Inflammatory macrophage treated with lipopolysaccharide for 4 hours (primary cell): ENCODE measurements at places on chromosomes 1 and 21.

- no peak for DNase-seq
Measured at GRCh38 chr1:10803971-10804820, 7.8 kb upstream of the CASZ1 start.

GRCh38 chr1:202090994-202091393 is 31.7 kb upstream of the GPR37L1 start:
- DNase-seq = no peak

DNA sequence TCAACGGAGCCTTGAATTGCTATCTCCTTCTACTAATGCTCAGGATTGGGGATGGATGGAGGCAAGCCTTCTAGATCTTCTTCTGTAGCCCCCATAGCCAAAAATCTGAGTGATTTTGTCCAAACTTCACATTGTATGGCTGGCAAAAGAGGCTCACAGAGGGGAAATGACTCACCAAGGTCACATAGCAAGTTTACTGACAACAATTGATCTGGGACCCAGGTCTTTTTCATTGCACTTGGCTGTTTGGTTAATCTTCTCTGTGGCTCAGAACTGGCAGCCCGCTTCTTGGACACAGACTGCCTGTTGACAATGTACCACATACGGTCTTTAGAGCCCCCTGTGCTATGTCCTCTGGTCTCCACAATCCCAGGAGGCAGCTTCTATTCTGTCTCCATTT is 3.0 kb upstream of the LACTBL1 start:
- DNase-seq = no peak

- no peak for DNase-seq
Measured at GRCh38 chr1:219582865-219583264, 30.0 kb downstream of the ZC3H11B start.

- peak; percentile 88 for DNase-seq
Measured at GRCh38 chr1:116352349-116352813, 20.7 kb upstream of the ATP1A1 start.

DNA sequence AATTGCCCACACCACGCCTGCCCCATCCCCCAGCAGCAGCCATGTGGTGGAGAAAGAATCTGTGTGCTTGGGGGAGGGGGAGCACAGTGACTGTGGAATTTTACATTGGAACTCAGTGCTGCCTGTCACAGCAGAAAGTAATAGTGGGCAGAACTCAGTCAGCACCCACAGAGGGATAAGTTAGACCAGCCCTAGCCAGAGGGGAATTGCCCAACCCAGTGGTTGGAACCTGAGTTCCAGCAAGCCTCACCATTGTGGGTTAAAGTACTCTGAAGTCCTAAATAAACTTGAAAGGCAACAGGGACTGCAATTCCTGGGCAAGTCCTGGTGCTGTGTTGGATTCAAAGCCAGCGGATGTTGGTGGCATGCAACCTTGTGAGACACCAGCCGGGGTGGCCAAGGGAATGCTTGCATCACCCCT is 88.8 kb downstream of the MRPL39 start:
- no peak for DNase-seq

DNA sequence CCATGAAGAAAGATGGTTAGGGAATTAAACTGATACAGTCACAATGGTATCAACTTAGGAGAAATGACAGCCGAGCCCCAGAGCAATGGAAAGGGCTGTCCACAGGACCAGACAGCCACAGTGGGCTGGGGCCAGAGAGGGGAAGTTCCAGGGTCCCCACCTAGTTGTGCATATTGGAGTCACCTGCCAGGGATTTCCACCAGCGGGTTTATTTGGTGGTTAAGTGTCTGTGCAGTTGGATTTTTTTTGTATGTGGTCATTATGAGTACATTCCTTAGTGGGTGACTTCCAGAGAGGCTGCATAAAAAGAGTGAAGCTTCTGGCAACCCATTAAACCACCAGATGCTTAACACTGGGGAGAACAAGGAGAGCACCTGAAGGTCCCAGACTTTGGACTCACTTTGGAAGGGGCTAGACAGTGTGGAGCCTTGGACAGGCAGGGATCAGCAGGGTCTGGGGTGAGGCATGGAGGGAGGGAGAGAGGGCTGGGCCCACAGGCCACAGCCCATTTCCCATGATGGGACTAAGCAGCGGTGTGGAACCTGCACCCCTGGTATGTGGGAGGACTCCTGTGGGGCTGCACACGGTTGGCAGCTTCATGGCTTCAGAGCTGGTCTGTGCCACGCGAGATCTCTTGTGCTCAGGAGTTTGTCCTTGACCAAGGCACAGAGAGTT is 7.8 kb upstream of the PTTG1IP start:
- DNase-seq = peak; percentile 69

GRCh38 chr1:54971317-54971791 is 9.1 kb upstream of the TMEM61 start:
- peak; percentile 54 for DNase-seq

DNA sequence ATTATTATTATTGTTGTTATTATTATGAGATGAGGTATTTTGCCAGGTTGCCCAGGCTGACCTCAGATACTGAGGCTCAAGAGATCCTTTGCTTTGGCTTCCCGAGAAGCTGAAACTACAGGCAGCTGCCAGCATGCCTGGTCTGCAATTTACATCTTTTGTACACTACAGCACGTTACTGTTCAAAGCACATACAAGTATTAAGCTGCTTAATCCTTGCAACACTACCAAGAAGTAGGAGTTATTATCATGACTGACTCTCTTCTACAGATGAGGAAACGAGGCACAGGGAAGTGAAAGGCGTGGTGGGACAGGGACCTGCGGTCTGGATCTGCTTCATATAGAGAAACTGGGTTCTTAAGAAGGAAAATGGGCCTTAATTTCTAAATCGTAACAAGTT is 11.6 kb downstream of the ERG start:
- DNase-seq = peak; percentile 91

- DNase-seq = no peak
Measured at GRCh38 chr1:233790121-233790520, 114.4 kb upstream of the SLC35F3 start.

- DNase-seq = no peak
Measured at GRCh38 chr1:178361847-178362246, 134.9 kb downstream of the CLEC20A start.

- no peak for DNase-seq
Measured at GRCh38 chr1:59028048-59028447, 244.2 kb upstream of the JUN start.

DNA sequence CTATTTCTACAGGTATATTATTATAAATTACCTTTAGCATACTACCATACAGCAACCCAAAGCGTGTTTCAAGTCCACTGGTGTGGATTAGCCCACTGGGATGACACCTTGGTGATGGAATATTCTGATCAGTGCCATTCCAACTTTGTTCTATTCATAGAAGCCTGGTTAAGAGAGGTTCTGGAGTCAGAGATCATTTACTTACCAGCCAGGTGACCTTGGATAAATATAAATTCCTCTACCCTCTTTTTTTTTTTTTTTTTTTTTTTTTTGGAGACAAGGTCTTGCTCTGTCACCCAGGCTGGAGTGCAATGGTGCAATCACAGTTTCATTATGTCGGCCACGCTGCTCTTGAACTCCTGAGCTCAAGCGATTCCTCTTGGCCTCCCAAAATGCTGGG is at the start of gene SPATA45:
Gene SPATA45 (minus strand): TSS at position 101 of the 400 bp plus-strand sequence. CDS start 11,500 bp downstream, outside the sequence.
- DNase-seq = no peak

GRCh38 chr1:4638345-4638729 is 16.1 kb upstream of the AJAP1 start:
- peak; percentile 69 for DNase-seq

DNA sequence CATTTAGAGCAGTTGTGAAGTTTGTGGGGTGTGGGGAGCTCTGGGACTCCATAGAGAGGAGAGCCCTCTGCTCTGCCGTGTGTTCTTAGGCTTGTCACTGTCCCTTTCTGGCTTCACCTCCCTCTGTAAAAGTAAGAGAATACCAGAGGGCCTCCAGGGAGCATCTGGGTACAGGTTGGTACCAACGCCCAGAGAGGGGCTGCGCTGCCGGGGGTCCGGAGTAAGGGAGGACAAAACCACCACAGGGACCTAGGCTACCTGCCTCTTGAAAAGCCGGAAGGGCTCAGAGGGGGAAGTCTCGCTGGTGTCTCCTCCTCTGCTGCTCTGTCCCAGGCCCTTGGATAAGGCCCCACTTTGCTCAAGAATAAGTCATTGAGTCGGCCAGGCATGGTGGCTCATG is 3.1 kb upstream of the TINAGL1 start:
- no peak for DNase-seq

- DNase-seq = peak; percentile 50
Measured at GRCh38 chr1:204410688-204411450, 748 bp downstream of the PPP1R15B start.

DNA sequence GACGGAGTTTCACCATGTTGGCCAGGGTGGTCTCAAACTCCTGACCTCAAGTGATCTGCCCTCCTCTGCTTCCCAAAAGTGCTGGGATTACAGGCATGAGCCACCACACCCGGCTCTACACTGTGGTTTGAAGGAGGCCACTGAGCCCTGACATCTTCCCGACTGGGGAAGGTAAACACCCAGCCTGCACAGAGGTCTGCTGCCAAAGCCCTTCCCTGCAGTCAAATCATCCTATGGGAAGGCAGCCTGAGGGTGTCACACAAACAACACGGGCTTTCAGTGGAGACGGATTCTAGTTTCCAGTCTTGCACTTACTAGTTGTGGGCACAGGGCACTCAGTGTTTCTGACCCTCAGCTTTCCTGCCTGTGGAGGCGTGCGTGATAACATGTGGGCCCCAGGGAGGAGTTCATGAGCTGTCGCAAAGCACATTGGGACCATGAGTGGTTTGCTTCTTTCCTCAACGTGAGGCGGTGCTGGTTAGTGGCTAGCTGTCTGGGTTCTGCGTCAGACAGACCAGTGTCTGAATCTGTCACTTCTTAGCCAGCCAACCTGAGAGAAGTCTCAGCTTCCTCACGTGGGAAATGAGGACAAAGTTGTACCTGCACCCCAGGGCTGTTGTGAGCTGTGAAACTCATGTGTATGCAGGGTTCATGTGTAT is 21.5 kb upstream of the OPRD1 start:
- no peak for DNase-seq

GRCh38 chr1:77534456-77534855 is 148.0 kb downstream of the ZZZ3 start:
- DNase-seq = peak; percentile 67

DNA sequence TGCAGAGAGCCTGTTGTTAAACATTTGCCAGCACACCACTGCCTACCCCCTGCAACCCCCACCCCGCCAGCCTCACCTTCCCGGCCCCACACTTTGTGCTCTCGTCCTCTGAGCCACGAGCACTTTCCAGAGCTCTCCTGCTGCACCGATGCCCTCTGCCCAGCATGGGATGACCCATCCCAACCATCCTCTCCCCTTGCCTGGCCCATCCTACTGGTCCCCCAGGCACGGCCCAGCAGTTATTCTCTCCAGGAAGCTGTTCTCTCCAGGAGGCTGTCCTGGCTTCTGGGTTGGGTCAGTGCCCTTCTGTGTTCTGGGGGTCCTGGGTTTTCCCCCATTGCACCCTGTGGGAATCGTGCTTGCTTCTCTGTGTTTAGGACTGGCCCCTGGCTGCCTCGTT is 60.1 kb upstream of the ABCG1 start:
- DNase-seq = no peak

DNA sequence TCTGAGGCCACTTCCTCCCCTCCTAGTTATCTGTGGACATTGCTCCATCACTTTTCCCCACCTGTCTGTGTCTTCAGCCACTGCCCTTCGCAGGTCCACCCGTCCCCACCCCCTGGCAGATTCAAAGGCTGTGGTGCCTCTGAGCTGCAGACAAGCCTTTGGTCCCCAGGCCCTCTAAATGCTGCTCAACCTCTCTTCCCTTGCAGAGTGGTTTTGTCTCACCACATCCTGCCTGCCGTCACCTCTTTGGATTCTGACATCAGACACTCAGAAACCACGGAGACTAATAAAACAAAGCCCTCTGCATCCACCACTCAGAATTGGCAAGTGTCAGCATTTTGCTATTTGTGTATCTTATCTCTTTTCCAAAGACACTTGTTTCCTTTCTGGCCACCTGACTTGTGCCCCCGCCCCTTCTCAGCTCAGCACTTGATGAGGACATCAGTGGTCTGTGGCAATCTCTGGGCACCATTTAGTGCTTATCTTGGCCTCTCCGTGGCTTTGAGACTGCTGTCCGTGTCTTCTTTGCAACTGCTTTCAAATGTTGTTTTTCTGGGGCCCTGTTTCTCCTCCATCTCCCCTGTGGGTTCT is 7.7 kb downstream of the CNIH3 start:
- DNase-seq = peak; percentile 21

DNA sequence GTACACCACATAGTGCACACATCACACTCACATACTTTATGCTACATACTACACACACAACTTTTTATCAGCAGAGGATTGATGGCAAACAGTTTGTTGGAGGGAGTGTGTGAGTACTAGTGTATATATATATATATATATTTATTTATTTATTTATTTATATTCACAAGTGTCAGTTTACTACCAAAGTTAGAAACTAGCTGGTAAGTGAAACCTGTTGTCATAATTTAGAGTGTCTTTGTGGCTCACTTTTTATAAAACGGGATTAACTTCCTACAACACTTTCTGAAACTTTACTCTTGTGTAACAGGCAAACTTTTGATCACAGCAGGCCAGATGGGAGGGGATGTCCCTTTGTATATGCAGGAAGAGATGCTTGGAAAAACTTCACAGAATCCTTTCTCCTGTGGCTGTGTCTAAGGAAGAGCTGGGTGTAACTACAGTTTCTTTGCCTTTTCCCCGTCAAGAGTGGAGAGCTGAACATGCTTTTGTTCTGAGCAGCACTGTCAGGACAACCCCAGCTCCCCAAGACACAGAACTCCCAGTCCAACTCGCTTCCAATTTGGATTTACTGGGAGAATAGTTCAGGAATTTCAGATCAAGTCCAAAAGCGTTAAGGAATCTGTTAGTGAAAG is 1.9 kb upstream of the SAMD13 start:
- peak; percentile 35 for DNase-seq

DNA sequence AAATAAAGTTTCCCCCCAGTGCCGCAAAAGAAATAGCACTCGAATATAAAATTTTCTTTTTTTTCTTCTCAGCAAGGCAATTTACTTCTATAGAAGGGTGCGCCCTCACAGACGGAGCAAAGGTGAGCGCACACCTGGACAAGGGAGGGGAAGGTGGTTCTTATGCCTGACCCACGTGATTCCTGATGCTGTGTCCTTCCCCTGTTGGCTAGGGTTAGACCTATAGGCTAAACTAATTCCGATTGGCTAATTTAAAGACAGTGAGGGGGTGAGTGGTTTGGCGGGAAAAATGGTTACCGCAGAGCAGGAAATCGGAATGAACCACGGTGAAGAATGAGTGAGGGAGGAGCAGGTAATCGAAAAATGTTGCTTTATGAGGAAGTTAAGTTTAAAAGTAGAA is 607 bp upstream of the FAAH start:
- DNase-seq = no peak

GRCh38 chr1:201475130-201475529 is 6.1 kb upstream of the PHLDA3 start:
- DNase-seq = no peak

DNA sequence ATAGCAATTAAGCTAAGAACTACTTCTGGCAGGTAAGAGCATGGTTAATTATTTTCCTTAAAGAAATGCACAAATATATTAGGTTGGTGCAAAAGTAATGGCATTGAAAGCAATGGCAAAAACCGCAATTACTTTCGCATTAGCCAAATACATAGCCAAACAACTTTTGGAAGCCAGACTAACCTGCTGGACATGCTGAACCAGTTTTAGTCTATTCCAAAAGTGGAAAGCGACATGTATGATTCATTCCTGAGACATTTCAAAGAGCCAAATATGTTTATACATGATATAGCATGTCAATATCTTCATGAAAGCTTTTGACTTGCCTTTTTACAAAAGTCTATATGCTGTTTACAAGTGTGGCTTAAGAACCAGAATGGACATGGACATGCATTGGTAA is 23.4 kb upstream of the DR1 start:
- no peak for DNase-seq

GRCh38 chr1:72568113-72568512 is 285.8 kb upstream of the NEGR1 start:
- DNase-seq = no peak

GRCh38 chr1:172824209-172824608 is 165.3 kb downstream of the FASLG start:
- peak; percentile 78 for DNase-seq
